AG09319 (cell line): ENCODE measurements at places on chromosomes 1 and 21.

GRCh38 chr1:54399765-54400164 is 6.4 kb downstream of the SSBP3 start:
- DNase-seq, result no peak

- DNase-seq, result peak; percentile 19
Observed at GRCh38 chr1:53697721-53698383, 41.1 kb downstream of the GLIS1 start.

- no peak for DNase-seq
Observed at GRCh38 chr21:33067457-33067856, 2.5 kb upstream of the OLIG1 start.

GRCh38 chr21:43825936-43826622 is 36.7 kb downstream of the RRP1 start:
- DNase-seq, result no peak

DNA sequence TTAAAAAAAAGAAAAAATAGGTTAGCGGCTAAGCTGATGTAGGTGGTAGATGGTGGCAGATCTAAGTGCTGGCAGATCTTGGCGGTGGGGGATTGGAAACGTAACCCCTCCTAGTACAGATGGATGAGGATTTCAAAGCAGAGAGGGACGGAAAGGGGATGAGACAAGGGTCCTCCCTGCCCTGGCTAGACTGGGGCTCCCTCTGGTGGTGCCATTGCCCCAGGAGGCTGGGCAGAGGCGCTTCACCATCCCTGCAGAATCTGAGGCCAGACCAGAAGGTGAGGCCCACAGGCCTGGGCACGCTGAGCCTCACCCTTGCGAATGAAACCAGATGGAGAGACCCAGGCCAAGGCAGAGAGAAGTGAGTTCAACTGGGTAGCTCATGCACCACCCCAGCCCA is 7.0 kb upstream of the PLEKHA6 start:
- DNase-seq, result no peak

- no peak for DNase-seq
Observed at GRCh38 chr1:160629286-160630210, 17.3 kb downstream of the SLAMF1 start.

- no peak for DNase-seq
Observed at GRCh38 chr21:34669149-34669879, 520 bp downstream of the CLIC6 start.

DNA sequence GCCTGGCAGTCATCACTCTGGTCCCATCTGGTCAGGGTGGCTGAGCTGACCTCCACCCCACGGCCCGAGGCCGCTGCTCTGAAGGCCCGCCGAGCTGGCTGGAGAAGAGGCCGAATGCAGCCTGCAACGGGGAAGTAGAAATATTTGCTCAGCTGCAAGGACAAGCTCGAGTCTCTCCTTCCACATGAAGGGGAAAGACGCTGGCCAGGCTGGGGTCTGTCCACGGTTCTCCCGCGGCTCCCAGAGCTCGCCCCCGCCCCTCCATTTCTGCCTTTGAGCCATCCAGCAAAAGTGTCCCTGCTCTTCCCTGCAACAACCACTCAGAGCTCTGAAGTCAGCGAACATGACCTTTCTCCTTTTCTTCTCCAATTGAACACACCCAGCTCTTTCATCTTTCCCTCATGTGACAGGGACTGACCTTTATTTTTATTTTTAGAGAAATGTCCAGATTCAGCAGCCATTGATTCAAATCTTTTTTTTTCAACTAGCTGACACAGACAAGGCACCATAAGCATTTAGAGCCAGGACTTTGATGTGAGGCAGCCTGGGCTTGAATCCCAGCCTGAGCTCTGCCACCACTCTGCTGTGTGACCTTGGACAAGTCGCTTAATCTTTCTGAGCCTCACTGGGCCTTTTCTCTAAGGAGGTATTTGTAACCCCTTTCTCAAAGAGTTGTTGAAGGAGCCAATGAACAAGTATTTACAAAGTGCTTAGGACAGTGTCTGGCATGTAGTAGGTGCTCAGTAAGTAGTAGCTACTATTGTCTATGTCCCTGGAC is 149.3 kb upstream of the WNT4 start:
- DNase-seq, result no peak

GRCh38 chr21:33313183-33313582 is 11.6 kb upstream of the IFNAR1 start:
- DNase-seq, result no peak

GRCh38 chr1:219433496-219434131 is 179.3 kb downstream of the ZC3H11B start:
- no peak for DNase-seq

DNA sequence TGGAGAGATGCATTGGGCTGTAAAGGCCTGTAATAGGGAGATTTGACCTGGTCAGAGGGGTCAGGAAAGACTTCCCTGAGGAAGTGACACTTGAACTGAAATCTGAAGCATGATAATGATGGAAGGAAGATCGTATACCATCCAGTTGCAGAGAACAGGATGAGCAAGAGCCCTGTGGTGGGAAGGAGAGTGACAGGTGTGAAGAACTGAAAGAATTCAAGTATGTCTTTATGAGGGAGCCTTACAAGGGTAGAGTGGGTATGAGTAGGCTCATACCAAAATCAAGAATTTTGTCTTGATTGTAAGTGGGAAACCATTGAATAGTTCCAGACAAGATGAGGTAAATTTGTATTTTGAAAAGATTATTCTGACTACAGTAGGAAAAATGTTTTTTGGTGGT is 129.4 kb downstream of the RASAL2 start:
- no peak for DNase-seq

DNA sequence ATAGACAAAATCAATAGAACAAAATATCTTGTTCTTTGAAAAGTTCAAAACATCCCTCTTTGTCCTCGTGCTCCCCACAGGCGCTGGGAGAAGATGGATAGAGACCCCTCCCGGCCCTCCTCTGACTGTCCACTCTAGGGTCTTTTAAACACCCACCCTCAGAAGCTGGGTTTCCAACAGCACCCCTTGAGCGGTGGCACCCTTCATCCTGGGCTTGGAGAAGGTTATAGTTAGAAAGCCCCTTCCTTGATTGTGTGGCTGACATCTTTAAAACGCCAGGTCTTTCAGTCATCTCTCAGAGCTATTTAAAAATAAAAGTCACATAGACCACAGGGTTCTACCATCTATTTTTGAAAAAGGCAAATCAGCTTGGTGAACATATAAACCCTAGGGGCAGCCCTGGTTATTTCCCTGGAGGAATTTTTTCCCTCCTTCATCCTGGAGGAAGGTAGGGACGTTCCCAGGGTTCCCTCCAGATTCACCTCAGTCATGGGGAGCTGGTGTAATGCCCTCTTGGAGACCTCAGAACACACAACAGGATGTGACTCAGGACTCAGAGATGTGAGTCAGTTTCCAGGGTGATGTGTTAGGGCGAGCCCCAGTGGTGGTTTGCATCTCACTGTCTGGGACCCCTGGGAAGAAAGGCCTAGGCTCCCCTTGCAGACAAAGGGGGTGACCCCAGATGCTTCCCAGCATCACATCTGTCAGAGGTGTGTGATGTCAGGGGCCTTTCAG is 138.5 kb downstream of the CLIC6 start:
- peak; percentile 65 for DNase-seq

DNA sequence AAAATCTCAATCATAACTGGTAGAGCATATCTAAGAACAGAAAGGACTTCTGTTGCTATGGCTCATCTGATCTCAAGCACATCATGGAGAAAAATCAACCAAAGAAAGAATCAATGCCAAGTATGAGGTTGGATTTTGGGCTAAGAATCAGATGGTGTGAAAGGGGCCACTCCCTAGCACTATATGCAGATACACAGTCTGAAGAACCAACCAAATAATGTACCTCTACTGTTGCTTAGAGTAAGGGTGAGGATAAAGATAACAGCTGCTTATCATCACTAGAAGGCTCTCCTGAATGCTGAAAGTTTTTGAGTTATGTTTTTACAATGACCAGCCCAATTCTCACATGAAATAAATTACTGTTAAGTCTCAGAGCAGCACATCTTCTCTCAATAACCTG is 35.6 kb downstream of the ST7L start:
- DNase-seq, result no peak
